Upper lobe of right lung (tissue), 1 donor: ENCODE measurements at places on chromosomes 6 and 20. TPM values are rescaled to one million over a fixed set of nuclear protein-coding genes. Genes with fewer than 3 reads are reported as not detected.

DNA sequence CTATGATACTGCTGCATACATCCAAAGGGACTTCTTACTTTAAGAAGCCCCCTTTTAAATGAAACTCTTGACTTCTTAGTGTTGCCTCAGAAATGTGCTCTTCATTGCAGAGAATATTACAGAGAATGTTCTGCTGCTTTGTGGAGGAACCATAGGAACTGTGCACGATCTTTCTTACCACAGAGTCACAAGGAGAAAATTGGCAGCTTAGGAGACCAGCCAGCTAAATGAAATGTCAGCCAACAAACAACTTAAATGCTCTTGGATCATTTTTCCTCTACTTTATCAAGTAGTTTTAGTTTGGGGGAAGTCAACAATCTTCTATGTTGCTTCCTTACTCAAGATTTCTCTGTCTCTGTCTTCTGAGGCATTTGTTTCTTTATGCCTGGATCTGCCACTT is 125.9 kb upstream of the MLIP start:
- no peak overlapping the region for H3K27ac ChIP-seq
- H3K36me3 ChIP-seq, result no peaks in the 10 kb centered on the region
- H3K4me3 ChIP-seq, result no peak overlapping the region

Gene HRH3
- not detected for total RNA-seq

Gene SLA2
- 1.9 TPM for total RNA-seq

Gene AKAP7
- total RNA-seq, result 11.1 TPM

GRCh38 chr6:40512340-40512739 is 74.8 kb downstream of the LRFN2 start:
- no peak for DNase-seq
- peaks cover 1% of the 10 kb centered on the region for H3K27me3 ChIP-seq
- H3K4me1 ChIP-seq, result no peaks in the 10 kb centered on the region
- H3K36me3 ChIP-seq, result no peaks in the 10 kb centered on the region
- H3K4me3 ChIP-seq, result no peak overlapping the region
